ENCODE measurements at places on chromosomes 7 and 10.

GRCh38 chr7:31074403-31075085 lies 22.4 kb downstream of the ADCYAP1R1 start:
- DNase-seq = no peak

DNA sequence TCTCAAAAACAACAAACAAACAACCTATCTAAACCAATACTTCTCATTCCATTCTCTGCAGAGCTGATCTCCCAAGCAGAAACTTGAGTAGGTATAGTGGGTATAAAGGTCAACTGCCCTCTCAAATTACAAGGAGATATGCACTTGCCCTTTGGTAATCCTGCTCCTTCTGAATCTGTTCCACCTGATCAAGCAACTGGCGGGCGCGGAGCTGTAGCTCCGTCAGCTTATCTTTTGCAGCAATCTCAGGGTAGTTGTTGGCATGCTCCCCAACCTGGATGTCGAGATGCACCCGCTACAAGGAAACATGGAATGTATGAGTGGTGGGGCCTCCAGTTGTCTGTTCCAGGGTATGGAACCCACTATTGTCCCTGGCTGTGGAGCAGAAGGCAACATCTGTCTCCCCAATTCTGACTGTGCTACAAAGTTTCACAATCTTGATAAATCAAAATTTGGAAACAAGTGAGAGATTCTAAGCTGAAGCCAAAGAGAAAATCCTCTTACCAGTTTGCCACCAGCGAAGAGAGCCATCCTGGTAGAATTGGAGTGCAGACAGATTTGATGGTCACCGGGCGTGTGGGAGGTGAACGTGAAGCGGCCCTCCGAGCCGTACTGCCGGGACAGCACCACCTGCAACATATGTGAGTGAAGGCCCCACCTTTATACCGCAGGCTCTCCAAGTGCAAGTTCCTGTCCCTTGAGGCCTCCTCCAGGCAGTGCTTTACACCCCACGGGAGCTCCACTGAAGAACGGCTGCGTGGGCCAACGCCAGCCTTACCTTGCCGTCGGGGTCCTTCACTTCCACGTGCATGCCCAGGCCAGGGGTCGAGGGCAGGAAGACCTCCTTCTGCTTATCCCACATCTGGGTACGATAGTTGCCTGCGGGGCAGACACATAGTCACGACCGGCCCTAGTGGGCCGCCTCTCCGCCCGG lies 819 bp downstream of the TMED4 start:
- DNase-seq = peak; percentile 41

- DNase-seq = no peak
These were observed 1.1 kb upstream of the CNTNAP2 start for GRCh38 chr7:146115548-146115850.

DNA sequence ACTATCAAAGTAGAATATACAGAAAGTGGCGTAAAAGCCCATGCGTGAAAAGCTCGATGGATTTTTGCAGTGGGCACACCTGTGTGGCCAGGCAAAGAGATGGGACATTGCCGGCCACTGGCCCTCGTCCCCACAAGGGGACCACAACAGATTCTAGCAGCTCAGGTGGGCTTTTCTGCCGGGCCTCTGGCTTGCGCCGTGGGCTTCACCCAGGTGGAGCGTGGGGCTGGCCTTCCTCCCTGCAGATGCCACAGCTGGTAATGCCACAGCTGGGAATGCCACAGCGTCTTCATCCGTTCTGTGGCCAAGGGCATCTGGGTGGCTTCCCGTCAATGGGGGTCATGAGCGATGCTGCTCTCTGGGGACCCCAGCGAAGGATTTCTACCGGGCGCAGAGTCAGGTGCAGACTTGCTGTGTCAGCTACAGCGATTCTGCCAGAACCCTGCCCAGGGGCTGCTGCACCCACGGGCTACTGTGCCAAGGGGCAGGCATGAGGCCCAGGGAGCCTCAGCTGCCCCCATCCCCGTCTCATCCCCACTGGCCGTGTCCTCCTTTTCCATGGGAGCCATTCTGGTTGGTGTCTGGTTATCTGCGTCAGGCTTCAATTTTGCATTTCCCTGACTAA lies 52.5 kb upstream of the NKX6-2 start:
- no peak for DNase-seq

- DNase-seq = peak; percentile 68
These were observed 632.6 kb downstream of the KCNMA1 start for GRCh38 chr10:77004917-77005564.

GRCh38 chr10:79303631-79304478 lies 43.4 kb upstream of the PPIF start:
- DNase-seq = no peak

GRCh38 chr10:29880856-29881255 lies 178.5 kb downstream of the JCAD start:
- DNase-seq = no peak

GRCh38 chr7:4003503-4003902 lies 678.6 kb upstream of the FOXK1 start:
- no peak for DNase-seq

- DNase-seq = no peak
These were observed 9.5 kb downstream of the OGDHL start for GRCh38 chr10:49752584-49752983.

DNA sequence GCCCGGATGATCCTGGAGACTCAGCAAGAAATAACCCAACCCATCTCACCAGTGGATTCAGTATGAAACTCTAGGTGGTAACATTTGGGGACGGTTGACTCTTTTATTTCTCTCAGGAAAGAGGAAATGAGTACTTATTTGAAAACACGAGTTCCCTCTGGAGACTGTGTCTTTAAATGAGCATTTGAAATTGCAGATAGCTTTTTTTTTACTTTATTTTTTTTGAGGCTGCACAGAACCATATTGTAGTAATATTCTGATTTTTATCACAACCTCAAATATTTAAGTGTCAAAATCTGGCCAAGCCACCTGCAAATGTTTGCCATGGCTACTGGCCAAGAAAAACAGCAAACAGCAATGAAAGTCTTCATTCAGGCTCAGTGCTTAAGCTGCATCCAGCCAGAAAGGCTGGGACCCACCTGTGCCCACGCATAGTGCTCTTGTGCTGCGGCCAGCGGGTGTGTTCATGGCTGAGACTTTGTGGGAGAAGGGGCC lies 160.8 kb downstream of the CREB5 start:
- DNase-seq = peak; percentile 10

GRCh38 chr7:2965301-2965700 lies 78.4 kb downstream of the CARD11 start:
- no peak for DNase-seq

DNA sequence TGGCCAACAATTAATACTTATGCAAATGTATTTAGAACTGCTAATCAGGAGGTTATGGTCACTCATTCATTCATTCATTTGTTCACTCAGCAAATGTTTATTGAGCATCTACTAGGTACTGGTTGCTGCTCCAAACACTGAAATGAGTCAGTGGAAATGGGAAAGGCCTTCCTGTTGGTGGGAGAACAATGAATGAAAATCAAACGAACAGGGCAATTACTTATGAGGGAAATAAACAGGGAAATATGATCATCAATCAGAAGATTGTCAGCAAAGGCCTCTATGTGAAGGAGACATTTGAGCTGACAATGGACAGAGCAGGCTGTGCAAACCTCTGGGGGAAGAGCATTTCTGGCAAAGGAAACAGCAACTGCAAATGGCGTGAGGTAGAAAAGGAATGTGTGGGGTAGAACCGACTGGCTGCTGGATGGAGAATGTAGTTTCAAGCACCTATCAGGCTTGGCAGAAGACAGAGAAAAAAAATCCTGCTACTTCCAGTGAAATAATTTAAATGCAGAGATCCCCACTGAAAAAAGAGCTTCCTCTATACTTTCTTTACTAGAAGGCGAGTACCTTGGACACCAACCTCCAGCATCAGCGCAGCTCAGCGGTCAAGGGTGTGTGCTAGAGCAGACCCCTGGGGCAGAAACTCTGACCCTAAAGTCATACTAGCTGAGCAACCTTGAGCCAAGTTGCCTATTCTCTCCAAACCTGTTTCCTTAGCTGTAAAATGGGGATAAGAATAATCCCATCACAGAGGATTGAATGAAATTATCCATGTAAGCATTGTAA lies 108.8 kb upstream of the EEPD1 start:
- no peak for DNase-seq

GRCh38 chr10:72918352-72918751 lies 24.8 kb downstream of the OIT3 start:
- no peak for DNase-seq

DNA sequence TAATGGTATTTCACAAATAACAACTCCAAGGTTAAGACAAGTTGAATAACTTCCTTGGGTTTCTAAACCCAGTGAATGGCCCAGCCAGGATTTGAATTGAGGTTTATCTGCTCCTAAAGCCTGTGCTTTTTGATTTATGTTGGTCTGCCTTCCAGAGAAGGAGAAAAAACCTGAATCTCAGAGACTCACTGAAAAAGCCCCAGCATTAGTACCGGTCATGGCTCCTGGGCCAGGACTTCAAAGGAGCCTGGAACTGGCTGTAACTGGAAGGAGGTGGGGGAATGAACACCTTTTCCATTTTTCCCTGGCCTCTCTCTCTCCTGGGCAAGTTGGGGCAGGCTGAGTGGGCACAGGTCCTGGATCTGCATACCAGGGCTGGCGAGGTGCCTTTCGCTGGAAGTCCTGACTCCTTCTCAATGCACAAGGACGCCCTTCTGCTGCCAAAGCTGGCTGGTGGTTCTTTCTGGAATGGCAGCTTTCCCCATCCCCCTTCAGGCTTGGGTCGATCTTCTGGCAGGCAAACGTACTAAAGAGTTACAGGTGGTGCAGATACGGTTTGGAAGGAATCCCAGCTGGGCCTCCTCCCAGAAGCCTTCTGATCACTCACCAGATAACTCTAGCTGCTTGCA lies 268.2 kb downstream of the PTEN start:
- no peak for DNase-seq

GRCh38 chr10:124222318-124222987 lies 129.1 kb upstream of the CHST15 start:
- no peak for DNase-seq

GRCh38 chr10:11286261-11286852 lies 268.7 kb downstream of the CELF2 start:
- no peak for DNase-seq

DNA sequence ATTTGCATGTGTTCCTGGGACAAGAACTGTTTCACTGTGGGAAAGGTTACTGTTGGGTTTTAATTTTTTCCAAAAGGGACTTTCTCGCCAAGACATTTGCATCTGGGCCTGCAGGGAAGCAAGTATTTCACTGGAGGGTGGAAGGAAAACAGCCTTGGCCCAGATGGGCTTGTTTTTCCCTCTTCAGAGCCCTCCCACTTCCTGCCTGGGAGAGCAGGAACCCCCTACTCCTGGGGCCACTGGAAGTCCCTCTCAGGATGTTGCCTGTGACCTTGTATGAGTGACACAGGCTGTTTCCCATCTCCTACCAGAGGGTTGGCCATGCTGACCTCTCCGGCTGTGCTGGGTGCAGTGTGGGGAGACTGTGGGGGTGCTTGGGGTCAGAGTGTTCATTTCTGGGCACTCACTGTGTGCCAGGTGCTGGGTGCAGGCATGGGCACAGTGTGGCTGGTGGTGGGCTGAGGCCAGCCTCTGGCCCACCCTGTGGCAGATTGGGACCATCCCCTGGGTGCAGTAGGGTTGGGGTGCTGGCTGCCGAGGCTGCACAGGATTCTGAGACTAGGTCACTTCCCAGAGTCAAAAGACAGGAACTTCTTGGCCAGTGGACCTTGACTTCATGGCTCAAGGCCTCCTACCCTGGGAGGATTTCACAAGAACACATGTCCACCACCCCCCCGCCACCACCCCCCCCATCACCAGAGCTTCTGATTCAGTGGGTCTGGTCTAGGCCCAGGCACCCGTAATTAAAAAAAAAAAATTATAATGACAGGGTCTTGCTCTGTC lies 10.2 kb downstream of the TSPAN15 start:
- DNase-seq = no peak

DNA sequence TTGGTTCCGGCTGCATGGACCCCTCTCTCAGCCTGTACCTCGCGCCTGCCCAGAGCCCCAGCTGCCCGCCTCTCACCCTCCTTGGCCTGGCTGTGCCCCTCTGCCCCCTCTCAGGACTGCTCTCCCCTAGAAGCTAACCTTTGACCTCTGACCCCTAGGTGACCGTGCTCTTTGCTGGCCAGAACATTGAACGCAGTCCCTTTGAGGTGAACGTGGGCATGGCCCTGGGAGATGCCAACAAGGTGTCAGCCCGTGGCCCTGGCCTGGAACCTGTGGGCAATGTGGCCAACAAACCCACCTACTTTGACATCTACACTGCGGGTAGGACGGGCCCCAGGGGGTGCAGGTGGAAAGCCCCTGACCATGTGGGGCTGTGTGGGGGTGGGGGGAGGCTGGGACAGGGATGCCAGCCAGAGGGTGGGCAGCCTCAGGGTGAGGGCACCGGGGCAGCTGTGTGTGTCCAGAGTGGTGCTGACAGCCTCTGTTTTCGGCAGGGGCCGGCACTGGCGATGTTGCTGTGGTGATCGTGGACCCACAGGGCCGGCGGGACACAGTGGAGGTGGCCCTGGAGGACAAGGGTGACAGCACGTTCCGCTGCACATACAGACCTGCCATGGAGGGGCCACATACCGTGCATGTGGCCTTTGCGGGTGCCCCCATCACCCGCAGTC lies 8.0 kb downstream of the FLNC start:
- no peak for DNase-seq

GRCh38 chr7:100433592-100434296 lies 2.6 kb downstream of the PPP1R35 start:
- no peak for DNase-seq

GRCh38 chr7:71661671-71662224 lies 529.8 kb downstream of the GALNT17 start:
- no peak for DNase-seq

DNA sequence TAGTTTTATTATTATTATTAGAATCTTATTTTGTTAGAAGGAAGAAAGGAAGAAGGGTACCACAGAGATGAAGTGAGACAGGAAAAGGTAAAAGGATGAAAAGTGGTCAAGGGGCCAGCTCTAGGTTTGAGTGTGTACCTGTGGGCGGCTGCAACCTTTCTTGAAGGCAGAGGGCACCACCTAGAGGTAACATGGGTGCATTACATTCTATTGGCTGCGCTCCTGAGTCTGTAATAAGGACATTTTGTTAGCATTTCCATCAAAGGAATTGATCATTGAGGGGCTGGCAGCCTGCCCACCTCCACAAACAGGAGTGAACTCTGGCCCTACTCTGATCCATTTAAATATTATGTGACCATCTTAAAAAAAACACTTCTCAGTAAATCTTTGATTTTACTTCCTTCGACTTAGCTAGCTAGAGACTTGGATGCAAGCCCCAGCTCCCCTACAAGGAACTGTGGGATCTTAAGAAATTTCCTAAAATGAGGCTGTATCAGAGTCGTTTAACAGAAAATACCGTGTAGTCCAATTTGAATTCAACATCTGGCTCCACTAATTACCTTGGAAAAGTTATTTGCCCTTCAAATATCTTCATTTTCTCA lies 610.4 kb downstream of the IPMK start:
- peak; percentile 62 for DNase-seq

- DNase-seq = no peak
These were observed 8.1 kb upstream of the GRID1 start for GRCh38 chr10:86374664-86375063.

All from GM23248 (cell line).